MM.1S (cell line): ENCODE measurements at places on chromosomes 1 and 21.

- DNase-seq = no peak
Measured at GRCh38 chr1:210758761-210759160, 375.2 kb downstream of the KCNH1 start.

DNA sequence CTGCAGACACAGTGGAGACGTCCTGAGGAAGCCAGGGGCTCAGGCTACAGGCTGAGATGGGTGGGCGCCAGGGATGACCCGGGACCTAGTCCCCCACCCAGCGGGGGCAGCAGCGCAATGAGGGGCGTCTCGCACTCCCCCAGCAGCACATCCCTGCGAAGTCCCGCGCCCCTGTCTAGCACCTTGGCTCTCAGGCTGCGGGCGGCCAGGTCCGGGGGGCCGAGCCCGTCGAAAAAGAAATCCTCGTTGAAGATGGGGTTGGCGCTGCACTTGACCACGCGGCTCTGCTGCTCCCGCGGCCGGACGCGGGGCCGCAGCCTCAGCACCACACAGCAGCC lies 1.8 kb downstream of the C2CD4D start:
- DNase-seq = no peak

- DNase-seq = no peak
Measured at GRCh38 chr21:33855190-33855589, 60.4 kb downstream of the ATP5PO start.

- no peak for DNase-seq
Measured at GRCh38 chr1:31799196-31799894, 16.5 kb downstream of the SPOCD1 start.

- peak; percentile 73 for DNase-seq
Measured at GRCh38 chr1:198179556-198179981, 22.8 kb downstream of the NEK7 start.

DNA sequence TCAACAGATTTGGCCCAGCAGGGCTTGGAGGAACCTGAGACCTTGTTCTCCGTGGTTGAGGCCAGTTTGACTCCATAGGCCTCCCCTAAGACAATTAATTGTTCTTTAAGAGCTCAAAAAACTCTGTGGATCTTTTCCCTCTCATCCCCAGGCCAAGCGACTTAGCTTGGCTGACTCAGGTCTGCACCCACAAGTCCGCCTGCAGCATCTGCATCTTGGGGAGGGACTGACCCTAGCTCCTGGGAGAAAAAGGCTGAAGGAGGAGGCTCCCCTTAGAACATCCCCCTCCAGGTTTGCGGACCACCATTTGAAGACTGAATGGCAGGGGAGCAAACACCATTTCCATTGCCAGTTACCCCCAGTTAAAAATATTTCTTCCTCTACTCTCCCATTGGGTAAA lies 1.5 kb upstream of the HES2 start:
- DNase-seq = no peak

GRCh38 chr21:45994759-45995685 lies 13.5 kb downstream of the COL6A1 start:
- DNase-seq = no peak

- no peak for DNase-seq
Measured at GRCh38 chr1:69425871-69426270, 141.9 kb upstream of the LRRC7 start.

- no peak for DNase-seq
Measured at GRCh38 chr1:64135462-64136223, 67.8 kb upstream of the UBE2U start.

- DNase-seq = no peak
Measured at GRCh38 chr1:228836427-228836826, 101.1 kb downstream of the RHOU start.

DNA sequence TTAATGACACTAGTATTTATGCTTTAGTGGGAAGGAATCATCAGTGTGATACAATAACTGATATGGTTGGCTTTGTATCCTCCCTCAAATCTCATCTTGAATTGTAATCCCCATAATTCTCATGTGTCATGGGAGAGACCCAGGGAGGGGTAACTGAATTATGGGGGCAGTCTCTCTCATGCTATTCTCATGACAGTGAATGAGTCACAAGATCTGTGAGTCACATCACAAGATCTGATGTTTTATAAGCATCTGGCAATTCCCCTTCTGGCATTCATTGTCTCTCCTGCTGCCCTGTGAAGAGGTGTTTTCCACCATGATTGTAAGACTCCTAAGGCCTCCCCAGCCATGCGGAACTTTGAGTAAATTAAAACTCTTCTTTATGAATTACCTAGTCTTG lies 1760.3 kb downstream of the NCAM2 start:
- DNase-seq = no peak

GRCh38 chr21:33268737-33269441 lies 2.7 kb downstream of the IL10RB start:
- peak; percentile 97 for DNase-seq

GRCh38 chr1:84348759-84349158 lies 47.3 kb downstream of the SAMD13 start:
- no peak for DNase-seq

DNA sequence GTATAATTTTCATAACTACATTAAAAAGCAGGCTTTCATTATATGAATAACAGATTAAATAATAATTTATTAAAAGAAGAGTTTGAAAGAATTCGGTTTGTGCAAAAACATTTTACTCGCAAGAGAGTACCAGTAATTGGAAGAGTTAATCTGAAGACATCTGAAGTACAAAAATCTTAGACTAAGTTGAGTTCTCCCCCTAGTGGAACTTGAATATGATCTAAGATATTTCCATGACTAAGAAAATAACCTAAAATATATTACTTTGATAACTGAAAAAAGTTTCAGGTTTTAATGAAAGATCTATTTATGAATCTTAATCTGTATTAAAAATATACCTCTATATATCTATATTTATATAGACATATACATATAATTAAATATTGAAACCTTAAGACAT lies 112.5 kb upstream of the GFI1 start:
- DNase-seq = peak; percentile 75

- DNase-seq = no peak
Measured at GRCh38 chr1:85654066-85654782, 54.0 kb downstream of the ZNHIT6 start.

DNA sequence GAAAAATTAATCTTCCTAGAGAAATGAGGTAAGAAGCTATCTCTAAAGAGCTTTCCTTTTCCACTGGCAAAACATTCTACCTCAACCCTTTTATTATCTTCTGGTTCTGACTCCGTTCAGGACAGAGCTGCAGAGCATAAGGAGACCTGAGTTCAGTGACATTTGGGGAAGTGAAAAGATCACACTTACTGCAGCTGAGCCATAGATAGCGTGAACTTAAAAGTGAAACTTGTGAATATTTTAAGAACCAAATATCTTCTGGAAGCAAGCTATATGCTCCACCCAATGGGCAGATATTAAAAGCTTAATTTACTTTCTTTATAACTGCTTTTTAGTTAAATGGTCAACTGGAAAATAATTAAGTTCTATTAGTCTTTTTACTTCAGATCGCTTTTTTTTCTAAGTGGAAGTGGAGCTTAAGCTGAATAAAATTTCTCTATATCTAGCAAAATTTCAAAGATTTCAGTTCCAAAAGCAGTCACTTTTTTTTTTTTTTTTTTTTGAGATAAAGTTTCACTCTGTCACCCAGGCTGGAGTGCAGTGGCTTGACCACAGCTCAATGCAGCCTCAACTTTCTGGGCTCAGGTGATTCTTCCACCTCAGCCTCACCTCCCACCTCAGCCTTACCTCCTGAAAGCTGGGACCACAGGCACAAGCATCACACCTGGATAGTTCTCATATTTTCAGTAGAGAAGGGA lies 11.9 kb downstream of the PTPN22 start:
- DNase-seq = peak; percentile 46

GRCh38 chr1:201584471-201585092 lies 45.7 kb downstream of the NAV1 start:
- no peak for DNase-seq

- no peak for DNase-seq
Measured at GRCh38 chr21:35244514-35244913, 195.4 kb upstream of the RUNX1 start.

GRCh38 chr1:208430220-208430619 lies 186.0 kb upstream of the PLXNA2 start:
- DNase-seq = no peak

GRCh38 chr1:229254910-229255541 lies 15.9 kb upstream of the RAB4A start:
- peak; percentile 50 for DNase-seq

DNA sequence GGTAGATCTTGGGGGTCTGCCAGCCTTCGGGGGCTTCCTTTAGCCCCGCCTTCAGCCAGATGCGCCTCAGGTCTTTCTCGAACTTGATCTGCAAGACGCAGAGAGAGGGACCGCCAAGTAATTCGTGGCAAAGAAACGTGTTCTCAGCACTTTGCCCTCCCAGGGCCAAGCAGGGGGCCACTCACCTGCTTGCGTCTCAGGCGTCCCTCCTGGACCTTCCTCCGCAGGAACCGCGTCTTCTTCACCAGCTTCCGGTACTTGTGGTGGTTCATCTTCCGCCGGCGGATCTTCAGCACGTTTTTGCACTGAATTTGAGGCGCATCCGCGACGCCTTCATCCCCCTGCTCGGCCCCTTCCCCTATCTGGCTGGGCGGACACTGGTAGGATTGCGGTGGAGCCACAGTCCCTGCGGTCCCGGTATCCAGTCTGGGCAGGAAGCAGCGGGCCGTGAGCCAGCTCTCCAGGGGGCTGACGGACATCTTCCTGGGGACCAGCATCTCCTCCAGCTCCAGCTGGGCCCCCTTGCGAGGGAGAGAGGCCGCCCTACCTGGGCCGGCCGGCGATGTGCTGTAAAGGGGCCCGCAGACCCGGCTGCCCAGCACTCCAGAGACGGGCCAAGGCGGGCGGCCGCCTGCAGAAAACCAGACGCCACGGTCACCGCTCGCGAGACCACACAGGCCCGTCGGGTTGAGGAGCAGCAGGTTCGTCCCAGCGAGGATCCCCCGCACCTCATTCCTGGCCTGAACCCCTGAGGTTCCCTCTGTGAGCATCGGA lies 1.0 kb downstream of the AURKAIP1 start:
- no peak for DNase-seq

- no peak for DNase-seq
Measured at GRCh38 chr1:231272173-231272572, 31.2 kb downstream of the GNPAT start.

- DNase-seq = peak; percentile 88
Measured at GRCh38 chr1:169694304-169695075, 16.9 kb downstream of the SELL start.

DNA sequence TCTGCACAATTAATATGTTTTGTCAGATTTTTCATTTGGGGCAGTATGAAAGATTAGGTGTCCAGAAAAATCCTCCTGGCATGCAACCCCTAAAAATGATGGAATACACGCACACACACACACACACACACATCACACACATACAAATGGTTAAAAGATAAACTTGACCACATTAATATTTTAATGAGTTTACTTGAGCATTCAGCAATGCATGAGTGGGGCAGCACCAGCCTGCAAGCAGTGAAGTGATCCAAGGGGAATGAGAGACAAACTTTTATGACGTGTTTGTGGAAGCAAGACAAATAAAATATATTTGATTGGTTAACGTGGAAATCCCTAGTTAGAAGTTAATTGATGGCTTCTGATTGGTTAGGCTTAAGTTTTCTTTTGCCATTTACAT lies 29.1 kb upstream of the SOAT1 start:
- DNase-seq = no peak

GRCh38 chr1:27379564-27380122 lies 3.5 kb downstream of the CD164L2 start:
- DNase-seq = no peak

DNA sequence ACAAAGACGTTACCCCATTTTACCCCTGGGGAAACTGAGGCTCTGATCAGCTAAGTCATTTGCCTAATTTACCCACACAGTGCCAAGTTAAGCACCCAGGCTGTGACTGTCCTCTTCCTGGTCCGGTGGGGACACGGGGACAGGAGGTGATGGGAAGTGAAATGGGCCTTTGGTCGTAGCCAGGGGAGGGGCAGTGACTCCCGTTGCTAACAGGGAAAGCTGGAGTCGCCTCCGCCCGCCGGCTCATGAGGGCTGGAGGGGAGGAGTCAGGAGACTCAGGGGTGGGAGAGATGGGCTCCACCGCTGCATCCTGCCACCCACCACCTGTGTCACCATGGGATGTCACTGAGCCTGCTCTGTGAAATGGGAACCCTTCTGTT lies 139.3 kb downstream of the PGBD5 start:
- DNase-seq = no peak

DNA sequence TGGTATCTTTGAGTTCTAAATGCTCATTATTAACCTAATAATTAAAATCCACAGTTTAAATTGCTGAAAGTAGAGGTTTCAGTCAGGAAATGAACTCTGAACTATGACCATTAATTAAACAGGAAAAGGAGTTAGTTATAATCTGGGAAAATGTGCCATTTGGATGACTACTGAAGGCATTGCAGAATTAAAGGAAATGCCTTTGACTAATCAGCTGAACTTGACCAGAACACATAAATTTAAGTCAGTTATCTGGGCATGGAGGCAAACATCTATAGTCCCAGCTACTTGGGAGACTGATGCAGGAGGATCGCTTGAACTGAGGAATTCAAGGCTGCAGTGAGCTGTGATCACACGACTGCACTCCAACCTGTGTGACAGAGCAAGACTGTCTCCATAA lies 31.9 kb downstream of the SLC44A5 start:
- DNase-seq = no peak

GRCh38 chr1:234315091-234315541 lies 58.1 kb upstream of the COA6 start:
- DNase-seq = no peak

GRCh38 chr1:203117611-203118575 lies 9.6 kb upstream of the ADORA1 start:
- peak; percentile 39 for DNase-seq

GRCh38 chr1:12069623-12070244 lies 6.6 kb downstream of the TNFRSF8 start:
- no peak for DNase-seq

DNA sequence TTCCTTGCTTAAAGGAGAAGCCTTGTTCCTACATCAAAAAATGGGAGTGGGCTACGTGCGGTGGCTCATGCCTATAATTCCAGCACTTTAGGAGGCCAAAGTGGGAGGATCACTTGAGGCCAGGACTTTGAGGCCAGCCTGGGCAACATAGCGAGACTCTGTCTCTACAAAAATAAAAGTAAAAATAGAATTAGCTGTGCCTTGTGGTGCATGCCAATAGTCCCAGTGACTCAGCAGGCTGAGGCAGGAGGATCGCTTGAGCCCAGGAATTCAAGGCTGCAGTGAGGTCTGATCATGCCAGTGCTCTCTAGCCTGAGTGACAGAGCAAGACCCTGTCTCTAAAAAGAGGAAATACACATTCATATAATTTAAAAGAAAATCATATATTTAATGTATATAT lies 127.1 kb downstream of the C1orf21 start:
- no peak for DNase-seq

GRCh38 chr1:26890467-26890796 lies 349 bp upstream of the GPN2 start:
- no peak for DNase-seq

GRCh38 chr1:180631194-180631765 lies 542 bp upstream of the XPR1 start:
- DNase-seq = no peak

GRCh38 chr1:28155628-28156027 lies 20.9 kb downstream of the PTAFR start:
- DNase-seq = no peak

- no peak for DNase-seq
Measured at GRCh38 chr1:104072915-104073371, 323.2 kb downstream of the AMY1C start.
